Right renal pelvis (tissue), 4 donors: ENCODE measurements at places on chromosomes 5 and 9. TPM values are rescaled to one million over a fixed set of nuclear protein-coding genes. Genes with fewer than 3 reads are reported as not detected.

Gene DDX4
- polyA plus RNA-seq: not detected

Gene PRUNE2
- 11.2 TPM for polyA plus RNA-seq

Gene ADGRD2
- not detected for polyA plus RNA-seq

Gene PRLR
- 35.0 TPM for polyA plus RNA-seq

Gene CRB2
- 24.3 TPM for polyA plus RNA-seq
